ENCODE measurements at places on chromosomes 7 and 10.

DNA sequence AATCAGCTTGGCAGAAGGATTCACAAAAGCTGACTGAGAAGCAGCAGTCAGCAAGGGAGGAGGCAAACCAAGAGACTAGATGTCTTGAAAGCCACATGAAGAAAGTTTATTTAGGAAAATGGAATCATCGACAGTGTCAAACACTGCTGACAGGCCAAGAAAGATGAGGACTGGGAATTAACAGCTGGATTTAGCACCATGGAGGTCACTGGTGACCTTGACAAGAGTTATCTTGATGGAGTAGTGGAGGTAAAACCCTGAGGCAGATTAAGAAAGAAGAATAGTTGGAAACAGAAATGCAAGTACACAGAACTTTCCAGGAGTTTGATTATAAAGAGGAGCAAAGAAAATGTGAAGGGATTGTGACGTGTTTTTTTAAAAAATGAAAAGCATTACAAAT lies 51.5 kb downstream of the LMBR1 start:
- no peak for DNase-seq

DNA sequence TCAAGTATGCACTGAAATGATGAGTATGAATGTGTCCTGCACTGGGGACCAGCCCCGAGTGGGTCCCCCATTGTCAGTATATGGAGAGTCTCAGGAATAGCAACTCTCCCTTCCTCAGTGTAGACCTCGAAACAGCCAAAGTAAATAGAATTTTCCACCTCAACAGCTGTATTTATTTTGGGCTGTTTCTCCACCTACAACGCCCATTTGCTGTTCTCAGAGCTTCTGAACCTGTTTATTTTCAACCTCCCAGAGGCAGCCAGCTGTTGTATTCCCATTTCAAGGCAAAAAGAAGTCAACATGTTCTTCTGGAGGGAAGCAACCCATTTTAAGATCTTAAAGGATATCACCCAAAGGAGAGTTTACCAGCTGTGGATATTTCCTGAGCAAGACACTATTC lies 59.6 kb upstream of the BICC1 start:
- no peak for DNase-seq

GRCh38 chr10:85658518-85658917 lies 708.1 kb downstream of the GRID1 start:
- DNase-seq, result no peak

- DNase-seq, result no peak
Observed at GRCh38 chr7:30201161-30201666, 66.4 kb downstream of the MTURN start.

GRCh38 chr10:86863484-86863842 lies 94.0 kb downstream of the MMRN2 start:
- no peak for DNase-seq

Data from stimulated activated CD8-positive, alpha-beta memory T cell treated with anti-CD3 and anti-CD28 coated beads, Interleukin-4, amount 100 ng/mL, for 4 hours (primary cell).